ENCODE measurements at places on chromosomes 11 and 22. TPM values are rescaled to one million over a fixed set of nuclear protein-coding genes. Genes with fewer than 3 reads are reported as not detected.

Gene HORMAD2
- not detected for total RNA-seq

Gene FOLR3
- not detected for total RNA-seq

Gene MPZL3
- 0.63 TPM for total RNA-seq

Gene LGALS12
- total RNA-seq: not detected

Gene TIMM10
- total RNA-seq: 17.8 TPM

Gene PGAP2
- 25.0 TPM for total RNA-seq

Gene FADS1
- 121 TPM for total RNA-seq

Gene ESAM
- 4.4 TPM for total RNA-seq

Gene GLYAT
- not detected for total RNA-seq

Gene PHOX2A
- total RNA-seq: not detected

Gene LDLRAD3
- 65.7 TPM for total RNA-seq

Gene GNG3
- 28.8 TPM for total RNA-seq

Gene MYO7A
- total RNA-seq: 1.6 TPM

Gene CRKL
- 53.5 TPM for total RNA-seq

Gene KCTD14
- total RNA-seq: 1.3 TPM

Gene CLMP
- total RNA-seq: 61.3 TPM

Gene LPXN
- 4.4 TPM for total RNA-seq

Gene FCHSD2
- 49.1 TPM for total RNA-seq

Gene JAM3
- 46.0 TPM for total RNA-seq

Gene SLC37A2
- total RNA-seq: 1.9 TPM

Gene APLNR
- total RNA-seq: 6.9 TPM

Gene ENTHD1
- not detected for total RNA-seq

Gene SLC22A9
- total RNA-seq: not detected

Gene MMP7
- total RNA-seq: not detected

Gene KREMEN1
- total RNA-seq: 11.0 TPM

Gene APOL4
- 18.8 TPM for total RNA-seq

Gene VSTM5
- 4.7 TPM for total RNA-seq

Gene RAG2
- total RNA-seq: not detected

Gene PRG3
- not detected for total RNA-seq

Gene HTR3A
- total RNA-seq: 0.63 TPM

Gene MYBPC3
- total RNA-seq: not detected

Gene LRRC32
- total RNA-seq: 1.3 TPM

Gene CRYAB
- total RNA-seq: 16.0 TPM
